Pons (tissue), 1 donor: ENCODE measurements at places on chromosomes 5 and 9.
A peak's percentile ranks its signal among the peaks of the same experiment; 100 is the strongest.

GRCh38 chr9:94909250-94909894 is 182.9 kb downstream of the AOPEP start:
- DNase-seq, result no peak

GRCh38 chr9:114442022-114442421 is 54.2 kb upstream of the AKNA start:
- DNase-seq, result peak; percentile 95

DNA sequence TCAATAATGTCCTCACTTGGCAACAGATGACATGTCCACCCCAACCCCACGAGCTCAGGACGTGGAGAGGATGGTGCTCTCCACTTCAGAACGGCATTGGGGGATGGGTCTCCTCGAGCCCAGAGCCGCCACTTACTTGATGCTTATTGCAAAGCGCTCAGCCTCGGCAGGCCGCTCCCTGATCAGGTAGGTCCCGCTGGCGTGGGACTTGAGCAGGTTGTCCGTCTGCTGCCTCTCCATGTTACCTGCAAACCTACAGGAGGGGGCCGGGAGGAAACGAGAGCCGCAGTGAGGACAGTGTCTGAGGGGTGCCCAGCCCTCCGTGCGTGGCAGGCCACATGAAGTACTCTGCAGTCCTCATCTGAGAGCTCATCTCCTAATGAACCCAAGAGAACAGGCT is 36.6 kb upstream of the SARDH start:
- DNase-seq, result no peak

DNA sequence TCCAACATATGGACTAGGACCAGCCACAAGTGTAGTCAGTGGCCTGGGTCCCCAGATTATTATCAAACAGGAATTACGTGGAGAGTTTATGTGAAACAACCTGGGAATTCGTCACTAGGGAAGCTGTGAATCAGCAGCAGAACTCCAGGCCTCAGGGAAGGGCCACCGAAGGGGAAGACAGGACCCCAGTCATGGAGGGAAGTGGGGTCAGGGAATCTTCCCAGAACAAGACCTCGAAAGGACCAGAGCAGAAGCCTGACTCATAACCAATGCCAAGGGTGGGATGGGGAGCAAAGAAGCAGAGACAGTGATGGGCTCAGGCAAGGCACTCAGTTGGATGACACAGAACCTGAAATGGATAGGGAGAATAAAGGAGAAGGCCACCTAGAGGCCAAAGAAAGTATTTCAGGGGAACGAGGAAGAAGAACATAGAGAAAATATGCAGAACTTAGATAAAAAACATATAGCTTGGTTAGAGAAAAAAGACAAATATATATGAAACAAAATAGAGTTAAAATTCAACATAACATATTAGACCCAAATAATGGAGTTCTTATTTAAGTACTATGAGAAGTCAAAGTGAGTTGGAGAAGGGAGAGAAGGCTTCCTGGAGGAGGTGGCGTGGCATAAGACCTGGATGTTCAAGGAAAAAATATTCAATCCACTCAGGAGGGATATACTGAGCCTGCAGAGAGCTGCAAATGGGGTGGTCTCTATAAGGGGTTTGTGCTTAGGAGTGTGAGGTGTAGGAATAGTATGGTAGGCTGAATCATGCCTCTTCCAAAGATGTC is 66.7 kb upstream of the CAST start:
- no peak for DNase-seq

DNA sequence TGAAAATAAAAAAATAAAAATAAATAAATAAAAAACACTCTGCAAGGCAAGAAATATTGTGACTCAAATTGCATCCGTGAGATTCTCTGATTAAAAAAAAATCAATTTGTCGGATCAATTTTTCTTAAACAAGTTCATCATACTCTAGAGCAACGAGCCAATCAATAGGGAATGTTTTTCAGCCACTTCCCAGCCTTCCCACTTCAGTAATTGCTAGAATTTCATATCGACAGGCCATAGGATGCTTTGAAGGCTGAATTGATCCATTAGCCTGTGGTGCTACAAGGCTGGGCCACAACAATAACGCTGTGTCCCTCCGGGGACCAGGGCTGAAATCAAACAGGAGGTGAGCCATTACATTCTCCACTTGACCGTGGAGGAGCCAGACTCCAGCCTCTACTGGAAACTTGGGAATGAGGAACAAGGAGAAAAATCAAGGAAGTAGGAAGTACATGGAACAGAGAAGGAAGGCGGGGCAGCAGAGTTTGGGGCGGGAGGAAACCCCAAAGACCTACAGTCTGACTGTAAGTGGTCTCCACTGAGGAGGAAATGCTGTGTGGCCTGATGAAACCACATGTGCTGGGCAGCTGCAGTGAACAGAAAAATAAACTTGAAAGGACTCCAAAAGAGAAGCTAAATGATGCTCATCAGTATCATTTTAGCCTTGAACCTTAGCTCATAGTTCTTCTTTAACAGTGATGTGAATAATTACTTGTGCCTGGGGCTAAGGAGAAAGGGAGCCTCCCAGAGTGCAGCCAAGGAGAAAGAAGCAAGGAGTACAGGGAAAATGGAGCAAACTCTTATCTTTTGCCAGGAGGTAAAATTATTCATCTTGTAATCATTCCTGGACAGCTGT is 308.6 kb downstream of the TLE1 start:
- no peak for DNase-seq

DNA sequence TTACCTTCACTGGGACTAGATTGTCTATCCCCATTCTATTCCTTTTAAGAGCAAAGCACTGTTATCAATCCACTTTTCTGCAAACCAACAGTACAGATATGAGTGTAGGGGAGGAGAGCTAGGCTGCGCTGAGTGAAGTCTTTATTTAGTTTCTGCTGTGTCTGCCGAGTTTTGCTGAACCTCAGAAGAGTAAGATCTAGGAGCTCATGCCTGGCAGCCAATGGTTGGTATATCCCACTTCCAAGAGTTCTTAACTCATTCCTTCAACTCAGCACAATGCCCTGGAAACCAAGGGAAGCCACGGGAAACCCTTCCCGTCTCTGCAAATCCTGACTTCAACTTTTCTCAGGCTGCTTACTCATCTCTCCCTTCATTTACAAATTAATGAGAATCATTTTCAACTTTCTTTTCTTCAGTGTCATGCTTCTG is 58.0 kb upstream of the JAK2 start:
- DNase-seq, result no peak
